Stimulated activated CD4-positive, alpha-beta T cell treated with anti-CD3 and anti-CD28 coated beads, TNF-alpha, amount 100 ng/mL, for 48 hours (primary cell): ENCODE measurements at places on chromosomes 1 and 21.
A peak's percentile ranks its signal among the peaks of the same experiment; 100 is the strongest.

- DNase-seq: no peak
Measured at GRCh38 chr1:214449371-214449770, 102.0 kb downstream of the PTPN14 start.

GRCh38 chr1:53381790-53382401, 54.0 kb upstream of the LRP8 start:
- DNase-seq: no peak

GRCh38 chr1:7636795-7637526, 134.1 kb upstream of the VAMP3 start:
- DNase-seq: no peak

GRCh38 chr21:44865561-44866280, 7.8 kb downstream of the PTTG1IP start:
- no peak for DNase-seq

DNA sequence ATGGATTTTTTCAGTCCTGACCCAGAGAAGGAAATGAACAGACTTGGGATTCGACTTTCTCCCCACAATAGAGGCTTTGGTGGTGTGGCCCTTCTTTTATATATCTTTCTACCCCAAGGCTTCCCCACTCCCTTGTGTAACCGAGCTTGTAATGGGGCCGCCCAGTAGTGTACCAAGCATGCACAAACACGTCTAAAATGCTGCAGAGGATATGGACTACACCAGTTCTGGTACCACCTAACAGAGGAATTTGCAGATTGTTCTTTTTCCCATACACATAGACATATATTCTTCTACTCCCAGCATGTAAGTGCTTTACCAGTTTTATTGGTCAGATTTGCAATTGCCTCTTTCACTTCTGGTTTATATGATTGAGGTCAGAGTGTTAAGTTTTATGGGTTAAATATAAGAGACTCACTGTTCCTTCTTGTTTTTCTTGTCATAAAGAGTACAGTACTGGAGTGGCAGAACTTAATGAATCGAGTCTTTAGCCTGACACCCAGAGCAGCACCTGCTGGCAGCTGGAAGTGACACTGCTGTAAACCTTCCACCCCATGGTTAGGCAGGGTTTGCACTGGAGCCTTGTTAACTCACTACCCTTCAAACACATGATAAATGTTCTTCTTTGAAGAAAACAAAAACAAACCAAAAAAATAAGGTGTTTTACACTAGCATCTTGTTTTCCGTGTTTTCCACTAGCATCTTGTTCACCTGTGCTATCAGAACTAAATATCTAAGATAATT, 198.6 kb downstream of the PTPRC start:
- DNase-seq: no peak

DNA sequence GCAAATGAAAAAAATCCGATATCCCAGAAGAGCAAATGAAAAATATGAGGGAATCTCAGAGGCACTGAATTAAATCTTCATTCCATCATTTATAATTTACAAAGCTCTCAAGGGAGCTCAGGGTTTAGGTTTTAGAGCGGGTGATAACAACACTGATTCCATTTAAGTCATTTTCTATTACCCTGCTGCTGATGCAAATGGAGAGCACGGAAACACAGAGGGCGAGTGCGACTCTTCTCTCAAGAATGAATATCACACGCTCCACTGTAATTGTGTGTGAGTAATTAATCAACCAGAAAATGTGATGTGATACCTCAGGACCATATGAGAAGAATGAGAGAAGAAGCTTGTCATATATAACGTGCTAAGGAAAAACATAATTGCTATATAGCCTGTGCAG, 22.7 kb downstream of the CHML start:
- no peak for DNase-seq

DNA sequence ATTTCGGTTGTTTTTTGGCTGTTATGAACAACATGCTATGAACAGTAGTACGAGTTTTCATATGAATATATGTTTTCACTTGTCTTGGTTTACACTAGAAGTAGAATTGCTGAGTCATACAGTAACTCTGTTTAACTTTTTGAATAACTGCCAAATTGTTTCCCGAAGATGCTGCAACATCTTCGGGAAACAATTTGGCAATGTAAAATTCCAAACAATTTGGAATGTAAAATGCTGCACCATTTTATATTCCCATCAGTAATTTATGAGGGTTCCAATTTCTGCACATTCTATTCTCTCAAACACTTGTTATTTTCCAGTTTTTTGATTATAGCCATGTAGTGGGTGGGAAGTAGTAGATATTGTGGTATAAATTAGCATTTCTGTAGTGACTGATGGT, 11.6 kb downstream of the PCBP3 start:
- no peak for DNase-seq

DNA sequence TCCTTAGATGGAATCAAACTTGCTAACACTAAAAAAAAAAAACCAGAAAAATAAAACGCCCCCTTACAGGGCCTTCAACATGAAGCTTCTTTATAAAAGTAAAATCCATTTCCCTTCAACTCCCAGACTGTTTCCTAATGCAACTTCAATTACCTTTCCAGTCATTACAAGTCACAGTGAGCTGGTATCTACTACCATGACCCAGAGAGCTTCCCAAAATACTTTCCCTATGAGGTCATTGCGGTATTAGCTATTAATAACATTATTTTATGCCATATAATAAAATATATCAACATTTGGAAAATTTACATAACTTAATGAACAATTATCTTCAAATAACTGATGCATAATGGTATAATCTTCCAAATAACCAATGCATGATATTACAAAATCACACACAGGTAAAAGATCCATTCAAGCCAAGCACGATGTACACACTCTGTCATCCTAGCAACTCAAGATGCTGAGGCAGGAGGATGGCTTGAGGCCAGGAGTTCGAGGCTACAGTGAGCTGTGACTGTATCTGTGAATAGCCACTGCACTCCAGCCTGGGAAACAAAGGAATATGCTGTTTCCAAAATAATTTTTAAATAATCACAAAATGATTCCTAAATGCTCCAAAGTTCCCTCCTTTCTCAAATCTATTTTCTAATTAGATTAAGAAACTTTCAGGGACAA, 24.1 kb downstream of the EIF4G3 start:
- DNase-seq: no peak

DNA sequence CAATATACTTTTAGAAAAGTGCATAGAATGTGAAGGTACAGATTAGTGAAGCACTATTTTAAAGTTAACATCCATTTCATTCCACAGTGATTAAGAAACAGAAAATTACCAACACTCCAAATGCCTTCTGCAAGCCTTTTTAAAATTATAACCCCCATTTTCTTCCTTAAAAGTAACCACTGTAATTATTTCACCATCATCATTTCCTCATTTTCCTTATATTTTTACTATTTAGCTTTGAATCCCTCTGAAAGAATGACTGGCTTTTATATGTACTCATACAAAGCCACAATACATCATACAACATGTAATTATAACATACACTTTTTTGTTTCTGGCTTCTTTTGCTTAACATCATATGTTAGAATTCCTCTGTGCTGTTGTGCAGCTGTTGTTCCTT, 6.5 kb upstream of the NEGR1 start:
- DNase-seq: no peak

DNA sequence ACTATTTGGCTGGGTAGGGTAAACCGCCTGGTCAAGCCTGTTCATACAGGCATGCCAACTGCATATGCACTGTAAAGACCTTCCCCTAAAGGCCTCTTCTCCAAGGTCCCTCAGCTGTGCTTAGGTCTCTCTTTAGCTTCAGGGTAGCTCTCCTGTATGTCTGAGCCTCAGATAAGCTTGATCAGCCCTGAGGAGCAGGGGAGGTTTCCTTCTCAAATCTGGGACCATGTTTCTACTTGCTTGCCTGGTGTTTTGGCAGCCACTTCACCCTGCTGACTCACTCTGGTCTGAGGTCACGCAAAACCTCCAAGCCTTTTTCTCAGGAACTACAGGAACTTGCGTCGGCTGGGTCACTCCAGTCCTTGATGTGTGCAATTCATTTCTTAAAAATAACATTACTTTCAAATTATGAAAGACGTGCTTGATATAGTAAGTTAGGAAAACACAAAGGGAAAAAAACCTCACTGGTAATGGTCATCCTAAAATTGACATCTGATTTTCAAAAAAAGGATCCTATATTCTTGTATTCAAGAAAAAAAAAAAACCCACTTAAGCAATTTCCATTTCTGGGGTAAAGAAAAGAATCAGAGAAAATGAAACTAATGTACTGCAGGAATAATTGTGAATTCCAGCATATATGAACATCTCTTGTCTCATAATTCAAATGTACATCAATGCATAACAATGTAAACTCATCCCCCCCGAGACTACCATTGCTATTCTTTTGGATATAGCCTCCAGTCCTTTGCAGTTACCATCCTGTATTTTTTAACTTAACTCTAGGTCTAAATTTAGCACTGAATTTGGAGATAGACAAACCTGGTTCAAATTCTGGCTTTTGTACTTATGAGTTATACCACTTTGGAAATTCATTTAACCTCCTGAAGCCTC, 24.8 kb upstream of the RNF19B start:
- DNase-seq: peak; percentile 29

- DNase-seq: no peak
Measured at GRCh38 chr1:147892216-147892615, 10.4 kb upstream of the GJA8 start.

DNA sequence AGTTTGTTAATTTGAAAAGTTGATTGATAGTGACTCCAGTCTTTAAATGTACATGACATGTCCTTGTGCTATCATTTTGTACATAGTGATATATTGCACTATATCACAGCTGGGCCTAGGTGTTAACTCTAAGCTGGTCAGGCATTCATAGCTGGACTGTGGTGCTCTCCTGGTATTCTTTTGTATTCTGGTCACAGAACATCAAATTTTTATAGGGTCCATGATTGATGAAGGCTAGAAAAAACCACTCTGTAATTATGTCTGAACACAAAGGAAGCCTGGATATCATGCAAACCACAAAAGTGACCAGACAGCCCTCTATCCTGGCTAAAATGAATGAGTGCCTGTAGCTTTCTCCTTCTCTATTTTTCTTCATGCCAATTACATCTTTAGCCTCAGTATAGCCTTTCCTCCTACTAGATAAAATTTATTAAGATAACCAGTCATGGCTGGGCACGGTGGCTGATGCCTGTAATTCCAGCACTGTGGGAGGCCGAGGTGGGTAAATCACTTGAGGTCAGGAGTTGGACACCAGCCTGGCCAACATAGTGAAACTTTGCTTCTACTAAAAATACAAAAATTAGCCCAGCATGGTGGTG, 134.9 kb upstream of the B3GALT2 start:
- no peak for DNase-seq

GRCh38 chr1:229279242-229279641, 8.3 kb downstream of the RAB4A start:
- DNase-seq: no peak

- DNase-seq: no peak
Measured at GRCh38 chr1:109926662-109927300, 16.1 kb downstream of the CSF1 start.

GRCh38 chr1:203444171-203444576, 31.4 kb upstream of the PRELP start:
- DNase-seq: no peak

DNA sequence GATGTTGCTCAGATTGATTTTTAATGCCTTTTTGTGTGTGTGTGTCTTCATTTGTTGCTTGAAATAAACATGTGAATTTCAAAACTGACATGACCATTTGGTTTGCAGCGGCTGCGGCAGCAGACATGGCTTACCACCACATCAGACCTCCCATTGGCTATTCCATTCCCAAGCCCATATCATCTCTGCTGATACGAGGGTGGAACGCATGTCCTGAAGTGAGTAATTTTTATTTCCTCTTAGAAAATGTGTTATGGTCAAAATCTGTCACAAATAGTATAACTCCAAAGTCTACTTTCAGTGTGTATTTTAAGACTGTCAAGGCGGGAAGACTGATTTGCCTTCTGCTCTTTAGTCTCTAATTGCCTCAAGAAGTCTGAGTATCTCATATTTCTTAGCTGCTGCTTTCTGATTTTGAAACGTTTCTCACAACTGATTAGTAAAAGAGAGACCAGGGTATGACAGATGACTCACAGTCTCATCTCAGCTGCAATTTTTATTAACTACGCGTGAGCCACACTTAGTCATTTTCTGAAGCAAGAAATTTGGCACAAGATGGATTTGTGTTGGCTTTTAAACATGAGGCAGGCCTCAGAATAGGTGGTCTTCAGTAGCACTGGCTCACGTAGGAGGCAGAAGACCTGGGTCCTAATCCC, 49.0 kb downstream of the LRRC53 start:
- no peak for DNase-seq

DNA sequence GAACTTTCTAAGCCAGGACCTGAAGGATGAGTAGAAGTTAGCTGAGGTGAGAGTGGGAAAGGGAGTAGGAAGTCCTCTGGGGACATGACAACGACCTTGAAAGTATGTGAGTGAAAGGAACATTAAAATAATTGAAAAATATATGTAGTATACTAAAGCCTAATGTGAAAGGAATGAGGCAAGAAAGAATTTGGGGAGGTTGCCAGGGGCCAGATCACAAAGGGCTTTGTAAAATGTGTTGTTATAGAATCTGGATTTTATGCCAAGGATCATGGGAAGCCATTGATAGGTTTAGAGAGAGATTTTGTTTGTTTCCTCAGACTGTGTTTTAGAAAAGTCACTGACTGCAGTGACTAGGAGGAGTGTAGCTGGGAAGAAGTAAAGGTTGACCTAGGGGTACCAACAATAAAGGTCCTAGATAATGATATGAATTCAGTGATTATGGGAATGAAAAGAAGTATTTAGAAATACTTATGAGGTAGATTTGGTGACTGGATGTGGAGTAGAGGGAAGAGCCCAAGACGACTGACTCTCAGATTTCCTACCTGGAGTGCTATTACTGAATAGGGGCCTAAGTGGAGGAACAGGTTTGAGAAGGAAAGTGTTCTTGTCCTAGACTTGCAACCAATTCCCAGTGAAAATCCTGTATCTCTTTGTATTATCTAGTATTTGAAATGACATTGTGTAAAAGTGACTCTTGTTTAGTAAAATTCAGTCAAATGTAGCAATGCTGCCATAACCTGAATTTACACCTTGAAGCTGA, 179.8 kb downstream of the PHTF1 start:
- DNase-seq: no peak
